Cortex of kidney (tissue), 1 donor: ENCODE measurements at places on chromosomes 6 and 20.

DNA sequence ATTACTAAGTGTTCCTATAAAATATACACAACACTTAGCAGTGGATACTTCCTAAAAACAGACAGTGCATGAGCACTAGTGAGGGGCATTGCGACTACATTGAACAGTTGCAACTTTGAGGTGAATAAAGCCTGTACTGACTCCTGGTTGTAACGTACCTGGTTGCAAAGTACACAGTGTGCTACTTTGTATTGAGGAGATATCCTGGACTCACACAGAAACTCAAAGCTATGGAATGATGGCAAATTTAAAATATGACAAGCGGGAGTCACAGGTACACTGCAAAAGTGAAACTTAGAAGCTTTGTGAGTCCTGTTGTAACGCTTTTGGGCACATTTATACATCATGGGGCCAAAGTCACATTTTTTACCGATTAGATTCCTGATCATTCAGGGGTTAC is 55.6 kb upstream of the HLA-A start:
- no peak for DNase-seq

DNA sequence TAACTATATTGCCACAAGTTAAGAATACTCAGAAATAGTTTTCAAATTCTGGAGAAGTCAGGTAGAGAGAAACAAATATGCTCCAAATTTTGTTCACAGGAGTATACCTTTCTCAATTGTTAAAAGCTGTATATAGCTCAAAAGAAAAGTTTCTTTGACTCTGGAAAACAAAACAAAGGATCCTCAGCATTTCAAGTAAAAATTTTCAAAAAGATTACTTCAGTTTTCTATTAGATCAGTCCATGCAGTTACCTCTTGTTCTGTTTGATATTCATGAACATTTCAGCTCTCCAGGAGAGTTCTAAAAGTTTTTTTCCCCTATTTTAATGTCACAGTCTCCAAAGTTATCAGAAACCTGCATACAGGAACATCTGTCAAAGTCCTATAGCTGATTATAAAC is 30.4 kb upstream of the ENTPD6 start:
- DNase-seq, result no peak

GRCh38 chr20:916825-917224 is 691 bp upstream of the ANGPT4 start:
- DNase-seq, result no peak

- DNase-seq, result no peak
These were observed 36.8 kb downstream of the GRM1 start for GRCh38 chr6:146065690-146066089.

DNA sequence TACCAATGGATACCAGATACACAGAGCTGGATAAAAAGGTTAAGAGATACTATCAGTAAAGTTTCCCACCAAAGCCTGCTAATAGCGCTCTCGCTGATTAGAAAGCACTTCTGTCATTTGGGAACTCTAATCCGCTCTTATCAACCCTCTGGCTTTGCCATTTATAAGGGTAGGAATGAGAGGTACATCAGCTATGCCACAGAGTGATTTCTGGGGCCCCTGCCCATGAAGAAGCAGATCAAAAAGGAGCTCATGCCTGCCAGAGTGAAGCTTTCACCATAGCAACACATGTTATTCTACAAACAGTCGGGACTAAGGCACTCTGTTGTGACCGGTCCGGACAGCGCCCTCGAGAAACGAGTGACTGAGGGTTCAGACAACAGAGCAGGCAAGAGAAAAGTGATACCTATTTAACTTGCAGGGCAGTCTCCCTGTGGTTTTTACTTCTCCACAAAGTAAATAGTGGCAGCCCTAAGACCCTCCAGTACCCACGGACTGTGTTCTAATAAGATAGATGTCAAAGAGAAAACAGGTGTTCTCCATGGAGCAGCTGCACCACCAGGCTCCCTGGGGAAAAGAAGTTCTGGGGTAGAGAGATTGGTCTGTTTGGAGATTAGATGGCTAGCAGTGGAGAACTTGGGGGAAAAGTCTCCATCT is 5.6 kb downstream of the TRAM2 start:
- DNase-seq, result no peak

DNA sequence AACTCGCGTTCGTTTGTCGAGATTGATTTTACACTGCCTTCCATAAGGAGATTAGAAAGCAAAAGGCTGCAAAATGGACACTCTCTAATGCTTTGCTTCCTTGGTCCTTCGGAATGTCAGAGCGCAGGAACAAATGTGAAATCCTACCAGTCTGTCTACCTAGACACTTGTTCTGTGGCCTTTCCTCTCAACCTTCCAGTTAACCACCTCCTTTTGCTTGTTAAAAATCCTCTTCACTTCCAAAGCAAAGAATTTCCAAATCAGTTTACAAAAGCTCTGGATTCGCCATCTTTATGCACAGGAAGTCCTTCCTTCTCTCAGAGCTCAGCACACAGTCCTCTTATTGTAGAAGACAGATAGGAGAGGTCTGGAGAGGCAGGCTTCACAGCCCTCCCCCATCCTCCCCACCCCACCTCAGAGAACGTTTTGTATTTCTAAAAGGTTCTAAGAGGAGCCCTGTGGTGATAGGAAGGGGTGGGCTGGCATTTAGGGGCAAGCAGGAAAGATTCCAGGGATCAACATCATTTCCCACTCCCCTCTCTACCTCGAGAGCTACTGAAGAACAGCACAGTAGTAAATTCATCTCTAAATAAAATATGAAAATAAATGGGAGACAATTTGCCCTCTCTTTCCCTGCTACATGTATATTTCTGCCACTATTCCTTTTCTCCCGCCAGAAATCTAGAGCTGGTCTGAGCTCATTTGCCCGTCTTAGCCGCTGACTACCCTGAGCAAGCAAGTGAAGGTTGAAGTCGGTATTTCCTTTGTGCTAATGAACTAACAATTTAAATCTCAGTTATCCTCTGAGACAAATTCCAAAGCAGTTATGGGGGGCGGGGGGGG is 18.9 kb downstream of the TFAP2A start:
- DNase-seq, result no peak

- DNase-seq, result no peak
These were observed 143.9 kb downstream of the PXDC1 start for GRCh38 chr6:3607599-3607998.
